Cerebellum (tissue), 4 donors: ENCODE measurements at places on chromosomes 7 and 10. TPM values are rescaled to one million over a fixed set of nuclear protein-coding genes. Genes with fewer than 3 reads are reported as not detected.

TMEM120A gene
- total RNA-seq, result 16.7 TPM

ACSL5 gene
- total RNA-seq, result 2.0 TPM

ITIH2 gene
- total RNA-seq, result 14.0 TPM

TFPI2 gene
- total RNA-seq, result 1.4 TPM

AGBL3 gene
- total RNA-seq, result 6.9 TPM

BLNK gene
- total RNA-seq, result 0.27 TPM

ARHGEF35 gene
- total RNA-seq, result 1.2 TPM

MKI67 gene
- 13.6 TPM for total RNA-seq

SPAG6 gene
- 1.5 TPM for total RNA-seq

ZNF37A gene
- total RNA-seq, result 35.2 TPM

HKDC1 gene
- 0.91 TPM for total RNA-seq

SLC13A1 gene
- not detected for total RNA-seq

GIMAP6 gene
- 4.5 TPM for total RNA-seq

TSPAN33 gene
- total RNA-seq, result 13.6 TPM

SHH gene
- total RNA-seq, result 3.4 TPM

ZNF853 gene
- total RNA-seq, result 10.4 TPM

GNAI1 gene
- total RNA-seq, result 77.9 TPM
